AG08396 (cell line): ENCODE measurements at places on chromosomes 16 and 17.

DNA sequence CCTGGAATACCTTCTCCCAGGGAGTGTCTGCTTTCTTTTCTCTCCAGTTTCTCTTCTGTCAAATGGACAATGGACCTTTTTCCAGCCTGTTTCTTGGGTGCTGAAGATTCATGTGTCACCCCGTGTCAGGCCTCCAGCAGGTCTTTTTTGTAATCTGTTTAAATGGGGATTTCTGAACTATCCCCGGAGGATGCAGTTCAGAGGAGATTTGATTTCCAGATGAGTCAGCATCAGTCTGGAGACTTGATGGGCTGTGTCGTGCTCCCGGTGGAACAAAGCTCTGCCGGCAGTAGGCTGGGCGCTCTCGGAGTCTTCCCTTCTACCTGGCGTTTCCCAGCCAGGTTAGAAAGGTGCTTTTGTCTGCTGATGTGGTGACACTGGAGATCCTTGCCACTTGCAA lies 440.6 kb downstream of the HS3ST3B1 start:
- DNase-seq = no peak

DNA sequence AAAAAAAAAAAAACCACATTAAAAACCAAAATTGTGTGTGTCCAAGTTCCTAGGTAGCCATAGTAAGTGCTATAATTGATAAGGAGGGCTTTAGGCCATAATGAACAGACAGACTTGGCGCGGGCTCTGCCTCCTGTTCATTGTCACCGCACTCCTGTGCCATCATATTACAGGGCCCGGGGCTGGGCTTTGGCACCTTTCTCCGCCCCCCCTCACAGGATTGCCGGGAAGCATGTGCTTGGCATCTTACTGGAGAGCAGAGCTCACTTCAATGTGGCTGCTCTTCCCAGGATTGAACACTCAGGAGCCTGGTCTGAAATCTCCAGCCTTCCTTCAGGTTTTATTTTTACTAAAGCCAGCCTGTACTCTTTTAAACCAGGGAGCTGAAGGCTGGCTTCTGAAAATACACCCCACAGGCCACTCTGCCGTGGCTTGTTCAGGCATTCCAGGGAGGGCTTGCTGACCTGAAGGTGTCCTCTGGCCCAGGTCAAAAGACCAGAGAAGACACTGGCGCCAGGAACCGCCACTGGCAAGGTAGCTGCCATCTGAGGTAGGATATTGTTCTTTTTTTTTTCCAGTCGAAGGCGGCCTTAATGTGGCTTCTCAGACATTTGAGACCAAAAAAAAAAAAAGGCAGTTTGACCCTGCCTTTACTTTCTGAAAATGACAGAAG lies 39.3 kb downstream of the DHRS7B start:
- no peak for DNase-seq

GRCh38 chr16:86826941-86827340 lies 248.6 kb downstream of the FOXL1 start:
- no peak for DNase-seq

GRCh38 chr16:23145186-23145585 lies 4.1 kb downstream of the USP31 start:
- DNase-seq = no peak
